ENCODE measurements at places on chromosomes 2 and 18.

DNA sequence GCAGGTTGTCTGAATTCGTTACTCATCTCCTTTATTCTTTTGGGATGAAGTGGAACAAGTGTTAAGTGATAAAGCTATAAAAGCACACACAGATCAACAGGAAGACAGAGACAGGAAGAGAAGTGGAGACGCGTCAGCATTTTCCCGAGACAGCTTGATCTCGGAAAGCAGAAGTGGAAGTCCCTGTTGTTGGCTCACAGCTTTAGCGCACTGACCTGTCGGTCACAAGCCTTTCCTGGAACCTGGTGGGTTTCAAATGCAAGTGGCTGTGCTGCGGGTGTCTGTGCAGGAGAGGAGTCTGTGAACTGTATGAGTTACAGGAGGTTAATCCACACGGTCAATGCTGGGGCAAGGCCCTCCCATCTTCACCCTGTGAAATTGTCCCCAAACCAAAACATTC is 116.6 kb upstream of the PELI1 start:
- DNase-seq = no peak

GRCh38 chr2:172095146-172095904 is 7.4 kb downstream of the DLX2 start:
- DNase-seq = no peak

DNA sequence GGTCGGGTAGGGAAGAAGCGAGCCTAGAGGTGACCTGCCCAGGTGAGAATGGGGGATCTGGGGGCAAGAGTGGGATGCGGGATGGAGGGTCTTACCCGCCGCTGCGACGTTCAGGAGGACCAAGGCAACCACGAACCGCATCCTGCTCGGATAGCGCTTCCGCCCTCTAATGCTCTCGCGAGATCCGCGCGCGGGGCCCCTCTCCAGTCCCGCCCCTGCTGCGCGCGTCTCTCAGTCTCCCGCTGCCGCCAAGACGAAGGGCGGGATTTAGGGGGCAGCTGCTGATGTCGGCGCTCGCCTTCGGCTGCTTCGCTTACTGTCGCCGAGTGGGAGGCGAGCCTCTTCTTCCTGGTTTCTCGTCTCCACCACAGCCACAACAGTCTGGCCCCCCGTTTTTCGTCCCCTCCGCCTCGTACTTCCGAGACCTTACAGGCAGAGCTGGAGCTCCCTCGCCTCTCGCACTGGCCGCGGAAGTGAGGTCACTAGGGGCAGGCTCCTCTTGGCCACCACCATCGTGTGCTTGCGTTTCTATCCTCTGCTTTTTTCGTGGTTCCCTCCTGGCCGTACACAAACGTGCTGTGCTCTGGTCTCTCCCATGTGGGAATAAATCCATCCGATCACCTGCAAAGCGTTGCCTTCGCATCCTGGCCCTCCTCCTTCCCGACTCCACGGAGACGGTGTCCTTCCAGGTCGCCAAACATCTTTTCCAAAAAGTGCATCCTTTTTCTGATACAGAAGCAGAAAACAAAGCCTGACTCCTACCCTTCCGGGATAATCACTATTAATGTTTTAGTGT is at the start of gene TGOLN2:
Gene TGOLN2 (minus strand): TSS at position 168 of the 796 bp plus-strand sequence. CDS start 27 bp downstream, at position 141.
- peak; percentile 56 for DNase-seq

DNA sequence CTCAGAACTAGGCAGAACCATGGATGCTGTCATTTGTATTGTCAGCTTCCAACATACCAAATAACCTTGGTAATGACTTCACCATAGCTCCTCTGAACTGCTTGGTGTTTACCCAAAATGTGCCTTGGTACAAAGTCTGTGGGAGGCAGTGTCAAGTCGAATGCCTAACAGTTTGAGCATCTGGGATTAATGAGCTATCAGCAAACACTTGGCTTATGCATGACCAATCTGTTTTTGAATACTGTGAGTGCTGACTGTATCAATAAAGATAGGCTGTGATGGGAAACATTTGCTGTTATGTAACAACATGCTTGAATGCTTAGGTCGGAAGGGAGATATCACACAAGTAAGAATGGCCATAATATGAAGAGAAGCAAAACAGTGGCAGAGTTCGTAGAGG is 455.4 kb downstream of the CMPK2 start:
- no peak for DNase-seq

GRCh38 chr2:27322301-27322765 is 564 bp downstream of the MPV17 start:
- DNase-seq = no peak

DNA sequence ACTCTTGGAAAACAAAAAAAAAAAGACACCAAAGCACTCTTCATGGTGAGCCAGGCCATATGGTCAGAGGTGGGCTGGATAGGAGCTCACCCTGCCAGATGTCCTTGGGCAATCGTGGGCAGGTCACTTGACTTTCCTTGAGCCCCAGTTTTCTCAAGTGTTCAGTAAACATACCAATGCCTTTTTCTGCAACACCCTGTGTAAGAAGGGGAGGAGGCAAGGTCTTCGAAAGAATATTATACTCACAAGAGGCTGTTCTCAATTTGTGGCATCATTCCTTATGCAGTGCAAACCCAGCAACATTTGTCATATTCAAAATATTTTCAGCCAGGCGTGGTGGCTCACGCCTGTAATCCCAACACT is 22.9 kb upstream of the TMEM87B start:
- no peak for DNase-seq

DNA sequence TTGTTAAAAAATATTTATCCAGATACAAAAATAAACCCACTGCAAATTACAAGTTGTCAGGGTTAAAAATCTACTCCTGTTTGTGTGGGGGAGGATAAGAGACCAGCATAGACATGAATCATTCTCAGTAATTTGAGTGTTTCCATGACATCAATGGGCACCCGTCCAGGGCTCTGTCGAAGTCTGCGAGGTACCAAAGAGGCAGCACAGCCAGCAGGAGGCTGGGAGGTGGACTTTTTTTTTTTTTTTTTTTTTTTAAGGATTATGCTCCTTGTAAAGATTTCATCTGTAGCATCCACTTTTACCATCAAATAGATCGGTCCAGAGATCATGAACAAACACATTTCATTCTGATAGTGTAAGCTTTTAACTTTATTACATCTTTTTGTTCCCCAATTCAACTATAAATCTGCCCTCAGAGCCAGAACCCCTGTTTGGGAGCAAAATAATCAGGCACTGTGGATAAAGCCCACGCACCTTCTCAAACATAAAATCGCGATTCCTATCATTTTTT is 182.0 kb downstream of the TCF4 start:
- DNase-seq = peak; percentile 46

DNA sequence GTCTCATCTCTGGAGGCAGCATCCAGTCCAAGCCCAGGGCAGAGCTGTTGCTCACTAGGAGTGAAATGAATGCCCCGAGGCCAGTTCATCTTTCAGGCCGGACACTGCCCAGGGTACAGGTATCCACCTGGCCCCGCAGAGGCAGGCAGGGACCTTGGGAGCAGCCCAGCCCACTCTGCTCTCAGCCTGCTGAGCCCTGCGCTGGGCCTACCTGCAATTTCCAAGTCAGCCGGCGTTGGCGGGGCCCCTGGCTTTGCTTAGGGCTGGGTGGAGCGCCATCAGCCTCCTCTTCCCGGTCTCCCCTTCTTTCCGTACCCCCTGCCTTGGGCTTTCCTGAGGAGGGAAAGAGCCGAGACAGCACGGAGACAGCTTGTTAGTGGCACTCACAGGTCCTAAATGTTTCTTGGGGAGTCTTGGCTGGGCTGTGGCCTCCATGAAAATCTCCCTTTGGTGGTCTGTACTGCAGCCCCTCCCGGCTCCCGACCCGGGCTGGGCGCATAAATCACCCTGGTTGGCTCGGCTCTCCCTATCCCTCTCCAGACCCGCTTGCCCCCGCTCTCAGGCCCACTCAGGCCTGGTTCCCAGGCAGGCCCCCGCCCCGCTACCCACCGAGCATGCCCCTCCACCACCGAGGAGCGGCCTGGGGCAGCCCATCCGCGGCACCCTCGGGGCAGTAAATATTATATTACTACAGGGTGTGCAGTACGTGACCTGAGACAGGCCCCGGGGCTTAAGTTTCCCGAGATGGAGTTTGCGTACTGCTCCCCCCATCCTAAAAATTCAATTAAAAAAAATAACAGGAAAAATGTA is 106.7 kb downstream of the DYSF start:
- no peak for DNase-seq

DNA sequence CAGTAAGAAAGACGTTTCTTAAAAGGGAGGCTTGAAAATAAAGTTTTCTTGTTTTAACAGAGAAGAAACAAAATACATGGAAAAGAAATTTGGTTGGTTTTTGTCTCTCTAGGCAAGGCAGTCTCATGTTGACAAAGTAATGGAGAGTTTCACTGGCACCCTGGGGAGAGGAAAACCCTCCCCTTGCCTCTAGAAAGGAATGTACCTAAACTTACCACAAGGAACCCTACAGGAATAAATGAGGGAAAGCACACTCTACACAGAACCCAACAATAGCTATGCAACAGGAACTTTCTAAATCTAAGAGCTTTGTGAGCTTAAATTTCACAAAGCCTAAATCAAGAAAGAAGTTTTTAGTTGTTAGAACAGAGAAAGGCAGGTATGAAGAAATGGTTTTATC is 37.0 kb downstream of the FIGN start:
- no peak for DNase-seq

DNA sequence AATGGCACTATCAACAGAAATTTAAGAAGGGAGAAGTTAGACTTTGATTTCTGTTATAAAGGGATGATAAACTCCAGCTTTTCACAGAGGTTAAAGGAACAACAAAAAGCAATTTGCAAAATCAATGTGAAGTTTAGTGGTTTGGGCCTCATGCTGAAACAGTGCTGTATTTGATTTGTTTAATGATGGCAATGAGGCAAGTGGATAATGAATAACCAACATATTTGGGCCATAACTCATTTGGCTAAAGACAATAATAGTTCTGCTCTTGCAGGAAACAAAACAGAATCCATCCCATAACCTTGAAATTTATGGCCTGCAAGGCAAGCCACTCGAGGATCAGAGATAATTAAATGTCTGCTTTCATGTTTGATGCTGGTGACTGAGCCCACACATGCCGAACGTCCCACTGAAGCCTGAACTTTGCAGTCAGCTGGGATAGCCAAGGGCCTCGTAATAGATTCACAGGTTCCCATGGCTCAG is 56.5 kb downstream of the TPGS2 start:
- DNase-seq = no peak

DNA sequence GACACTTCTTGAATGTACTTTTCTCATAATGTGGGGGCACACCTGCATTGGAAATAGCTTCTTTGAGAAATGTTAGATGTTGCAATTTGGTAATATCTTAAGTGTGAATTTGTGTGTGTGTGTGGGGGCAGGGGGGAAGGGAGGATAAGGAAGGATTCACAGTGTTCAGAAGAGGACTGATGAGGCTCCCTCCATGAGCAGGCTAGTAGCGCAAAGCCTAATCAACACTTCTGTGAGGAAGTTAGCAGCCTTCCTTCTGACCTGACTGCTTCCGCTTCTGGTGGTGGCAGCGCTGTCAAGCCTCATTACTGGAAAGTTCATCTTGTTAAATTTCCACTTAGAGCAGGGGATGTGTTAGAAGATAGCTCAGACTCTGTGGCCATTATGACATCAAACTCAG is 295.4 kb upstream of the SPRED2 start:
- DNase-seq = no peak

DNA sequence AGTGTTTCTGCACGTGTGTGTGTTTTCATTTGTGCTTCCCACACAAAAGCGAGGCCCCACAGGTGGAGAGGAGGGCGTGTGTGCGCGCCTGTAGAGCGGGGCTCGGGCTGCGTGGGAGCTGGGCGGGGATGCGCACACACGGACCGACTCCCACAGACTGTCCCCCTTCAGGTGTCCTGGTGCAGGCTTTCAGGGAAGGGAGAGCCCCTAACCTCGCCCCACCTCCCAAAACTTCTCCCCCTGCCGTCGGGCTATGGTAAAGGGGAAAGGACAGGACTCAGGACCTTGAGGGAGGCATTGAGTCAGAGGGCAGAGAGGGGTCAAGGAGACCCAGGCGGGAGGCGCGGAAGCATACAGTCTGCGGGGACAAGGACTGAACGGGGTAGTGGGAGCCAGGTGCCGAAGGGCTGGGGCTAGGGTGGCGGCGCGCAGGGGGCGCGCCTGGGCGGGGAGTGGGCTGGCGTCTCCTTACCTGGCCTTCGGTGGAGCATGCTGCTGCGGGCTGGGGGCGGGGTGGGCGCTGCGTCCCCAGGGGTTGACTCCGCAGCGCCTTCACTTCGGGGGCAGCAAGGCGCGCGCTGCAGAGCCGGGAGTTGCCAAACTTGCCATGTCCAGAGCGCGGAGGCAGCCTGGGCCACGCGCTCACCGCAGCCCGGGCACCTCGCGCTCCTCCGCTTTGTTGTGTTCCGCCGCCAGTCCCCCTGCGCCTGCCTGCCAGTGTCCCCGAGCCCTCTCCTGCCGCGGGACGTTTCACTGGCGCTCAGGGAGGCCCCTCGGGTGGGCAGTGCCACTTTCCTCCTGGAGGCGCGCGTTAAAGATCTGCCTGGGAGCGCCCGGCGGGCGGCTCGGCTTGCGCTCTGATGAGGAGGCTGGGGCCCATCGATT is 302.0 kb downstream of the NCKAP5 start:
- DNase-seq = no peak

GRCh38 chr2:110827511-110827910 is 95.1 kb downstream of the ACOXL start:
- DNase-seq = no peak

- DNase-seq = no peak
Measured at GRCh38 chr18:47036298-47036874, 965 bp upstream of the ELOA2 start.

DNA sequence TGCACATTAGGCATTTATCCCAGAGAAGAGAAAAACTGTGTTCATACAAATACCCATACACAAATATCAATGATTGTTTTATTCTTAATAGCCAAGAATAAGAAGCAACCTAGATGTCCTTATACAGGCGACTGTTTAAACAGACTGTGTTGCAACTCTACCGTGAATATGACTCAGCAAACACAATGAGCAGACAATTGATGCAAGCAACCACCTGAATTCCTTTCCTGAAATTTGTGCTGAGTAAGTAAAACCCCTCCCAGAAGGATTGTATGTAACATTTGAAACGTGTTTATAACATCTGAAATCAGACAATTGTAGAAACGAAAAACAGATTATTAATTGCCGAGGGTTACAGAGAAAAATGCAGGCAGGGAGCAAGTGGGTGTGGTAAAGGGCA is 621.9 kb upstream of the SOX11 start:
- DNase-seq = peak; percentile 39

- DNase-seq = no peak
Measured at GRCh38 chr2:15762449-15762848, 170.8 kb downstream of the DDX1 start.

GRCh38 chr2:207101984-207102383 is 63.8 kb downstream of the KLF7 start:
- no peak for DNase-seq

DNA sequence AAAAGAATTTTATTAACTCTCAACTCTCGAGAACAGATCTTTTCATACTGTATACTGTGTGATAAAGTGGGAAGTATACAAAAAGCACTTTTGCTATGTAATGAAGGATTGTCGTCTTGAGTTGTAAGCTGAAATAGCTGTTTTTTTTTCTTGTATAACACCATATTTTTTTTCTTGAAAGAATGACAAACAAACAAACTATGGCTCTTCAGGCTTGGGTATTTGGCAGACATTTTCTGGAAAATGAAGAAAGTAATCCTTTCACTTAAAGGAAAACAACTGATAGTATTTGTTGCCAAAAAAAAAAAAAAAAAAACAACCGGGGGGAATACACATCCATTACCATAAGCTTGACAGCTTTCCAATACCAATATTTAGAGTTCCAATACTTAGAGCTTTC is 230.4 kb downstream of the ICOS start:
- DNase-seq = no peak

- DNase-seq = no peak
Measured at GRCh38 chr18:75161256-75162028, 47.5 kb downstream of the PTGR3 start.

GRCh38 chr2:74632209-74632938 is 15.8 kb downstream of the M1AP start:
- DNase-seq = no peak
